Stimulated activated memory B cell treated with anti-CD40 and anti-IgM and Interleukin-4, amounts not matched to agents 10 μg/mL and 1 μg/mL and 100 μg/mL, for 72 hours (primary cell): ENCODE measurements at places on chromosomes 7 and 10.
A peak's percentile ranks its signal among the peaks of the same experiment; 100 is the strongest.

DNA sequence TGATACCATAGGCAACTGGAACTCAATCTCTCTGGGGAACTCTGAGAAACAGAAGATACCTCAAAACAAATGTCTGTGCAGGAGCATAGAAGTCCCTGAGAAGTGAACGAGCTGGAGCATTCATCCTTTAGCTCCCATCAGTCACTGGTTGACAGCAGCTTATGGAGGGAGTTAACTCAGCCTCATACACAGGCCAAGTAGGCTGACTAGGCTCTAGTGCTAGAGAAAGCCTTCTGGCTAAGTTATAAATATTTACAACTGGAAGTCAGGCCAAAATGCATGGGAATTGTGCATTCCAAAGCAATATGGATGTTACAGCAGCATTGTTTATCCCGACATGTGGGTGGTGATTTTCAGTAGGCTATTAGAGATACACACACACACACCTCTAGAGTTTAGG is 66.5 kb downstream of the ANK3 start:
- ATAC-seq, result no peak

- no peak for ATAC-seq
Measured at GRCh38 chr7:135768064-135768463, 19.5 kb upstream of the FAM180A start.

DNA sequence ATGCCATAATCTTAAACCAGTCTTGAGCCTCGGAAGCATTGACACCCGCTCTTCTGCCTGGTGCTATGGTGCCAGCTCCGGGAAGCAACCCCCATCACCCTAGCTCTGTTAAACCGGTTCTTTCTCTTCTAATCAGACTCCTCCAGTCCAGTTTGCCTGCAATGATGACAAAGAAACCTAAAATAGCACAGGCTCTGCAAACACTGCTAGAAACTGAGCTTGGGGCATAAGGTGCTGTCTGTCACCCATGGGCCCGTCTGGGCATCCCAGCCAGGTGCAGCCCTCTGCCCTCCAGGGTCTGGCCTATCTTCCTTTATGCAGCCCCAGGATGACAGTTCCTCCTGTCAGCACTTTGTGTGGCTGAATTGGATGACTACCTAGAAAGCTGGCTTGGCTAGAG is 14.2 kb upstream of the CAMK2G start:
- no peak for ATAC-seq

DNA sequence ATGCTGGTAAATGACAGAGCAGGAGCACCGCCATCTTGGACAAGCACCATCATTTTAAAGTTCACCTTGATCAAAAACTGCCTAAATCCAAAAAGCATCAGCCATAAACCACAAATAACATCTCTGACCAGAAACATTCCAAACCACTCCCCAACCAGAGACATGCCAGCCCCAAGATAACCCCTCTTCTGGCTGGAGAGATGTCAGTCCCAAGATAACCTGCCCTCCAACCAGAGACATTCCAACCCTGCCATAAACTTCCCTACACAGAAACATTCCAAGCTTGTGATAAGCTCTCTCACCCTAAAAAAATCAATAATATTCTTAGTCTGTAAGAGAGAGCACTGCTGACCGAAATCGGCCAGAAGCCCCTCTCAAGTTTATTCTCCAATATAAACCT is 659.3 kb downstream of the XPNPEP1 start:
- no peak for ATAC-seq

DNA sequence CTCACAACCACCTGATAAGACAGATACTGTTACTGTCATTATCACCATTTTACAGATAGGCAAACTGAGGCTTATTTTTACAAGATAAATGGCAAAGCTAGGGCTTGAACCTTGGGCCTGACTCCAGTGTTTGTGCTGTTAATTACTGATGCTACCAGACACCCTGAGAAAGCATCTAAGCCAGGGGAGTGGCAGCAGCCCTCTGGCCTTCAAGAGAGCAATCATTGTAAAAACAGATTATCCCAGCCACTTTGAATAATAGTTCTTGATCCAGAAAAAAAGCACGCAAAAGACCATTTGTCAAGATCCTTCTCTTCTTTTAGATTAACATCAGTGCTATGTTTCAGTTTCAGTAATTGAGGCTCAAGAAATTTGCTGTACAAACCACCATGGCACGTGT is 109.5 kb downstream of the PLCE1 start:
- no peak for ATAC-seq

GRCh38 chr10:50987934-50988333 is 86.4 kb upstream of the PRKG1 start:
- ATAC-seq, result no peak

- no peak for ATAC-seq
Measured at GRCh38 chr7:122764902-122765301, 62.2 kb upstream of the RNF148 start.

DNA sequence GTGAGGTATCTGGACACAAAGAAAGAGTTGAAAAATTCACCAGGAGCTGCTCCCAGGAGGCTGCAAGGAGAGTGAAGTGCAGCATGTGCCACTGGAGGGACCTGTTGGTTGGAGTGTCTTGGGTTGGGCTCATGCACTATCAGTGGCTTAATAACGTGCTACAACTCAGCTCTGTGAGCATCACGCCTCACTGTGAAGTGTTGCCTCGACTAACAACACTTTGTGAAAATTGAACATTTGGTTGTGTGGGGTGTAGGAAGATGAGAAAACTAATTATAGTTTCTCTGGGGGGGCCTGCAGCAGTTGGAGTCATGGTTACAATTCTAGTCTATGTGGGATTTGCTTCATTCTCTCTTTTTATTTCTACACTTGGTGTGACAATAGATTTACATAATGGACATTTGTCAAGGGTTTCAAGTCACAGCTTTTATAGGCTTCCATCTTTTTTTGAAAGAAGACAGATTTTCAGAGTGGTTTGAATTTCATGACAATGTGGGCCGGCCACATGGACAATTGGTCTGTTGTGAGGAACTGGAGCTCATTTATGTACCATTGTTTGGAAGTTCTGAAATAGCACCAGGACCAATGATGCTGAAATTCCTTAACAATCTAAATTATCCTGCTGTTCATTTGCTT is 121.3 kb downstream of the RAMP3 start:
- ATAC-seq, result no peak

DNA sequence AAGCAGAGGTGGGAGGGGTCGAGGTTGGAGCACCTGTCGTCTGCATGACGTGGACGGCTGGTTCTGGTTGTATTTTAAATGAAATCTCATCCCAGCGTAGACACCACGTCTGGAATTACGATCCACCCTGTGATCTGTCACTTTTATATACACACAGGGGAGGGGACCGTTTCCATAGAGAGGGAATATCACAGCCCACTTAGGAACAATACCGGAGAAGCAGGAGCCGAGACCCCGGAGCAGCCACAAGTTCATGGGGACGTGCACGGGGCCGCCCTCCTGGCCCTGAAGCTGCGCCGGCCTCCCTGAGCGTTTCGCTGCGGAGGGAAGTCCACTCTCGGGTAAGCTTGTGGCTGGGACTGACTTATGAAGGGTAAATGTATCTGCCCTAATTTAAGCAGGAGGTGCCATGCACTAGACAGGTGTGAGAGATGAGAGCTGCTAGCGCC is at the start of gene UCN3:
UCN3 (plus strand) TSS at position 77 of the 449 bp plus-strand sequence. CDS start 8,755 bp downstream, outside the sequence.
- ATAC-seq, result no peak

DNA sequence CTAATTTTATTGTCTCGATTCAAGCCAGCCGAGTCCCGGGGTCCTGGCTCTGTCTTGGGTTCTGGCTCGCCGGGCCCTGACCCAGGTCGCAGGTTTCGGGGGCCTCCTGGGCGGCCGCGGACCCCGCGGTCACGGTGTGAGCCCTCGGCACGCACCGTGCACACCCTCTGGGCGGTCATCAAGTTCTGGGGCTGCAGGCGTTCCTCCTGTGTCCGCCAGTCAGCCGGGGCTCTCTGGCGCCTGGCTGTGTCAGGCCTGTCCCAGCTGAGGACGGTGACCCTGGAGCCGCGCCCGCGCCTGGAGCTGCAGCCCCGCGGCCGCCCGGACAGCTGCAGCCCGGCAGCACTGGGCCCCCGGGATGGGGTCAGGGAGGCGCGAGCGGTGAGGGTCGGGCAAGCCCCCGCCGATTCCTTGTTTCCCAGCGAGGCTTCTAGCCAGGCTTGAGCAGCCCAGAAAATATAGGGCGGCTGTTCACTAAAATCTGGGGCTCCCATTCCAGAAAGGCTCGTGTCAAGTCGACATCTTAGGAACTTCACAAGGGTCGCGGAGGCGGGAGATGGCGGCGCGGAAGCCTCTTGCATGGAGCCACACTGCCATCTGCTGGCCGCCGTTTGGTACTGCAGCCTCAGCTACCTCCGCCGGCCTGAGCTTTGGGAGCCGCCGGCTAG is 4.2 kb upstream of the HOXA7 start:
- peak; percentile 84 for ATAC-seq

- no peak for ATAC-seq
Measured at GRCh38 chr7:77532247-77532646, 4.8 kb upstream of the PTPN12 start.
